Placental pericyte (primary cell): ENCODE measurements at places on chromosomes 12 and 14. TPM values are rescaled to one million over a fixed set of nuclear protein-coding genes. Genes with fewer than 3 reads are reported as not detected.

Gene FGF23
- not detected in 2 replicates for total RNA-seq

Gene DLGAP5
- 1.1 and 41.8 TPM in 2 replicates for total RNA-seq

Gene BIN2
- not detected in 2 replicates for total RNA-seq

Gene RIPK3
- not detected in 2 replicates for total RNA-seq

Gene LAG3
- total RNA-seq, result 0.22 and 0.29 TPM in 2 replicates

Gene KRT86
- total RNA-seq, result under 0.01 TPM in 1 of 2 replicates, not detected in the other

Gene ZFHX2
- 0.14 and 0.22 TPM in 2 replicates for total RNA-seq

Gene NFE2
- total RNA-seq, result 0.44 TPM in 1 of 2 replicates, not detected in the other

Gene GLIPR1L2
- total RNA-seq, result 0.29 TPM in 1 of 2 replicates, not detected in the other

Gene CPNE8
- total RNA-seq, result 17.9 and 24.3 TPM in 2 replicates

Gene INSM2
- total RNA-seq, result not detected in 2 replicates

Gene AHNAK2
- 9.2 and 69.4 TPM in 2 replicates for total RNA-seq

Gene FAIM2
- total RNA-seq, result 0.29 and 6.6 TPM in 2 replicates

Gene PROX2
- not detected in 2 replicates for total RNA-seq

Gene TGM1
- 1.5 and 3.4 TPM in 2 replicates for total RNA-seq

Gene DPPA3
- not detected in 2 replicates for total RNA-seq

Gene EFS
- total RNA-seq, result 1.5 and 3.3 TPM in 2 replicates

Gene AVPR1A
- not detected in 2 replicates for total RNA-seq

Gene FAM222A
- total RNA-seq, result 1.3 TPM in 2 replicates
